ENCODE measurements at places on chromosomes 4 and X.
A peak's percentile ranks its signal among the peaks of the same experiment; 100 is the strongest.

- DNase-seq = no peak
These were observed 18.6 kb upstream of the SEPSECS start for GRCh38 chr4:25178838-25179261.

- DNase-seq = no peak
These were observed 624.8 kb downstream of the MID1IP1 start for GRCh38 chrX:39426101-39426500.

DNA sequence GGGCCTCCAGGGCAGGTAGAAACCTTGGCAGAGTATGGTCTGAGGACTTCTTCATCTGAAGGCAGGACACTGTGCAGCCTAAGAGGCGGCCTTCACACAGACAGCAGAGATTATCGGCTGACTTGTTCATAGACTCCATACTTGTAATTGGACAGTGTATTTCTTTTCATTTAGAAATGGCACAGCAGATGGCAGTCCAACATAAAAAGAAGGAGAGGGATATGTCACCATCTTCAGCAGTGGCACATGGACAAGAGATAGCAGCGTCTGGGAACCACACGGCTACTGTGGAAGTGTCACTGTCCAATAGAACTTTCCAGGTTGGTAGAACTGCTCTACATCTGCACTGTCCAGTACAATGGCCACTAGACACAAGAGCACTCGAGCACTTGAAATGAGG, 21.7 kb upstream of the GEMIN8 start:
- no peak for DNase-seq

DNA sequence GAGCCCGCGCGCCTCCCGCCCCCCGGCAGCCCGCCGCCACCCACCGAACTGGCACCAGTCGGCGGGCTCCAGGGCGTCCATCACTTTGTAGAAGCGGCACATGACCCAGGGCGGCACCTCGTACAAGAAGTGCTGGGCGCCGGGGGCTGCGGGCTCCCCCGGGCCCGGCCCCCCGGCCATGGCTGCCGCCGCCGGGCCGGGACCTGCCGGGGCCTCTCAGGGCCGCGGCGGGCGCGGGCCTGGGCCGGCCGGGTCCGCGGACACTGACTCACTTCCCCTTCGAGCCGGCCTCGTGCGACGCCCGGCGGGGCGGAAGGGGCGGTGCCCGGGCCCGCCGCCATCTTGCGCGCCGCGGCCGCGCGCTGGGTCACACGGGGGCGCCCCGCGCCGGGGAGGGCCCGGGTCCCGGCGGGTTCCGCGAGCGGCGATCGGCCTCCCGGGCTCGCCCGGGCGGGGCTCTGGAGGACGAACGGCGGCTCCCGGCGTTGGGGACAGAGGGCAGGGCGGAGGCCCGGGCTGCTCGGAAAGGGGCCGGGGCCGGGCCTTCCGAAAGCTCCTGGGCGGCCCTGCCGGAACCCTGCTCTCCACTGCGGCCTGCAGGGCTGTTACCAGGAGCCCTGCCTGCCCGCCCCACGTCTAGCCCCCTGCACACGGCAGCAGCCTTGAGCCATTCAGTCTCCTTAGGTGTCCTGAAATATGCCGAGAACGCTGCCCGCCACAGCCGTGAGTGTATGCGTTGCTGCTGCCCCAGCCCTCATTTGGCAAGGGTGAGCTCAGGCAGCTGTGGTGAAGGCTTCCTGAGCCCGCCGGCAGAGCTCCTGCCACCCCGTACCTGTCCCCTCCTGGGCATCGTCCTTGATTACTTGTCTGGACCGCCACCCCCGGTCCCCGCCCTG, at the start of gene IRAK1:
Gene IRAK1 (minus strand): TSS at position 270 of the 896 bp plus-strand sequence. CDS start 90 bp downstream, at position 180.
- DNase-seq = peak; percentile 85

DNA sequence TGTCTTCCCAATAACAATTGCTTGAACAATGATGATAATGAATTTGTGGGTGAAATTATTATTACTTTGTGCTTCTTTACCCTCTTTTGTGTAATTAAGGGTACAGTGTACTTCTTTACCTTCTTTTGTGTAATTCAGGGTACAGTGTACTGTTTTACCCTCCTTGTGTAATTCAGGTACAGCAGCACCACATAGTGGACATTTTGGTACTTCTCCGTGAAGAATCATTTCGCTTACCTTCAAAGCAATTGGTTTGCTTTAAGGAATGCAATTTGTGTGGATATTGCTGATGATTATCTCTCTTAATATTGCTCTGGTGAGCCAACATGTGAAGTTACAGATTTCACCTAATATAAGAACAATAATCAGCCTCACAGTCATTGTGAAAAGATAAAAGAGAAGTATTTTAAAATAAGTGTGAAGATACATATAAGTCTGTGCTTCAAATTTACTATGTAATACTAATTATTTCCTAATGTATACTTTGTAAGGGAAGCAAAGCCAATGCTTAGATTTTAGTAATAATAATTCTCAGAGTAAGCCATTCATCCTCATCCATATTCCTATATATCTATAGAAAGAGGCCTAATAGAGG, 27.2 kb upstream of the SEC24B start:
- peak; percentile 50 for DNase-seq

- no peak for DNase-seq
These were observed 66.2 kb upstream of the SHISA3 start for GRCh38 chr4:42331040-42331439.

DNA sequence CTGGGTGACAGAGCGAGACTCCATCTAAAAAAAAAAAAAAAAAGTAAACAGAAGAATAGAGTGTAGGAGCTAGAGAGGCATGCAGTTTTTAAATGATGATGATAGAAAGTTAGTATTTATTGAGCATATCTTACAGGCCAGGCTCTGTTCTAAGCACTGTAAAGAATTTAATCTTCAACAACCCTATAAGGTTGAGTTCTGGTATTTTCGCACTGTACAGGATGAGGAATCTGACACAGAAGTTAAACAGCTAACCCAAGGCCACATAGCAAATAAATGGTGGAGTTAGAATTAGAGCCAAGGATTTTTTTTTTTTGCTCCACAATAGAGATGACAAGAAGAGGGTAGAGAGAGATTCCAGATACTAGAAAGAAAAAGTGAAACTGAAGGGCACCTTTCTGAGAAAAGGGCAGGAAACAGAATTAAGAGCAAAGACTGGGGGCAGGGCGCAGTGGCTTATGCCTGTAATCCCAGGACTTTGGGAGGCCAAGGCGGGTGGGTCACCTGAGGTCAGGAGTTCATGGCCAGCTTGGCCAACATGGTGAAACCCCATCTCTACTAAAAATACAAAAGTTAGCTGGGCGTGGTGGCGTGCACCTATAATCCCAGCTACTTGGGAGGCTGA, 56.1 kb downstream of the KLHL5 start:
- no peak for DNase-seq

GRCh38 chr4:184331268-184331995, 113.8 kb upstream of the ENPP6 start:
- DNase-seq = no peak

- DNase-seq = no peak
These were observed 12.1 kb downstream of the PJA1 start for GRCh38 chrX:69153060-69153730.

DNA sequence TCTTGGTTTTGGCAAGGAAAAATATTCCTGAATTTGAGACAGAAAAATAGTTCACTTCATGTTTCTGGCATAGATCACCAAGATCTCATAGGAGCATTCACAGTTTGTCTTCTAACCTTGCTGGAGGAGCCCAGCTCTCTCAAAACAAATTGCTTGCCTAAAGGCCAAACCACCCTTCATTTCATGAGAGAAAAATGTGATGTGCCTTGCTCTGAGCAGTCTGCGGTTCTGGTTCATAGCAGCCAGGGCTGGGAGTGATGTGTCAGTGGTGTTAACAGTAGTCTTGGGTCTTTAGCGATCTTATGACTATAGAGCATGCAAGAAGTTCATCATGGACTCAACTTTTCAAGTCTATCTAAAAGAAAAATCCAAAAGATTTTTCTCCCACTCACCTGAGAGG, 183.3 kb downstream of the DCLK2 start:
- DNase-seq = no peak

- no peak for DNase-seq
These were observed 1.7 kb downstream of the SRD5A3 start for GRCh38 chr4:55347610-55348228.

DNA sequence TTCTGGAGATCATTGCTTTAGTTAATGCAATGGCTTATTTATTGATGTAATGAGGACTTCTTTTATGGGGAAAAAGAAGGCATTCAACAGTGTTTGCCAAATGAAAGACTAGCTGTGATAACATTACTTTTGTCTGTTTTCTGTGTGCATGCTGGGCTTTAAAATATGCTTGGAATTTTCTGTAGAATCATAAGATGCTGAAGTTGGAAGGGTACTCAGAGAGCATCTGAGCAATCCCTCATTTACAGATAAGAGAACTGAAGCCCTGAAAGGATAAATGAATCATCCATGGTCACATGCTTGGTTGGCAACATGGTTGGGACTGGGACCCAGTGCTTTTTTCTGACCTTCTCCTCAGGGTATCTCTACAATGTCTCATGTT, 31.4 kb upstream of the PITX2 start:
- DNase-seq = no peak

GRCh38 chrX:11352296-11352741, 59.1 kb downstream of the AMELX start:
- no peak for DNase-seq

DNA sequence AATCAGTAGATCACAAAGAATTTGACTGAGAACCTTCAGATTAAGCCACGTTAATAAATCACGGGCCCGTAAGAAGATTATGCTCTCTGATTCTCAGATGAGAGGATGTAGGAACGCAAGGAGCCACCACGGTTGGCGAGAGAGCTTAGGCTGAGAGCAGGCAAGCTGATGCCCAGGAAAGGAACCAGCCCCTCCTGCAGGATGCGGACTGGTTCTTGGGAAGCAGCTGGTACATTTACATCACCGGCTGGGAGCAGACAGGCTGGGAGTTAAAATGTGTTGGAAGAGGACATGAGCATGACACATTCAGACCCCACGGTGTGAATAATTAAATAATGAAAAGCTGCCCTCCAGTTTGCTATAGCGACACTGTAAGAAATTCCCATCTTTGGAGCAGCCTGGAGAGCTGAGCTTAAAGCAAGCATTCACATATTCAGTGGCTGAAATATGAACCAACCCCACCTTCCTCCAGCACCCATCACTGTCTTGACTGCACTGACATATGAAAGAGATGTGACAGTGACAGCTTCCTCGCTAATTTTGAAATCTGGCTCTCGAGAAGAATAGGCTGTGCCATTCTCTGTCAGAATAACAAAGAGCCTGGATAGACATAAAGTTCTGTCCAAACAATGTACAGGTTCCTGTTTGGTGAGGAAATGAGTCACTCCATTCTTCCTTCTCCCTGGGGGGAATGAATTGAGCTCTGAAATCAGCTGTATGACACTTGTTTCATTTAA, 33.1 kb downstream of the LNX1 start:
- no peak for DNase-seq

DNA sequence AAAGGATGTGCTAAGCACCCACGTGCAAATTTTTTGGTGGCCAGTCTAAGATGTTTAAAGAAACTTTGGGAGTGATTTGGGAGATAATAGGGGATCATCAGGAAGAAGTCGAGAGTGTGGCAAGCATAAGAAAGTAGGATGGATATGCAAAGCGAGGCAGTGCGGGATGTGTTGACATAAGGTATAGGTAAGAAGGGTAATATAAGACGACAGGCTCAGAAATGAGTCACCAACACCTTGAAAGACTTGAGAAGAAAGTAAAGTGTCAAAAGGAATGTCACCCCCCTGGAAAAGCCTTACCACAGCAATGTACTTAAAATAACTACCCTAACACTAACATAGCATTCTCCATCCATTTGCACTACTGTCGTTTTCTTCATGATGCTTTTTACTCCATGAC, 69.8 kb upstream of the BMP2K start:
- DNase-seq = no peak

- DNase-seq = no peak
These were observed 771.5 kb upstream of the HS3ST1 start for GRCh38 chr4:12200226-12200625.

DNA sequence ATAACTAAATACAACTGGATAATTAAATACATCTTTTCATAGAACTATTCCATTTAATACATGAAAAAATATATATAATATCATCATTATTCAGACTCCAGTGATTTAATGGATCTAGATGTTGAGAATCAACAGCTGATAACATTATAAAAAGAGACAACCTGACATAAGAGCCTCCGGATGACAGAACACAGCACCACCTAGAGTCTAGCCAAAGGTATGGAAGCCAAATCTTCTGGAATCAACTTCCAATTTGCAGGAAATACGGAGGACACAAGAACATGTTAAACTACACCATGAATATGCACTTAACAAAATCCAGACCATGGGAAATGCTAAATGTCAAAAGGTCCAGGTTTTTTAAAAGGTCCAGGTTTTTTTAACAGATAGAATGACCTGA, 55.0 kb downstream of the LRBA start:
- no peak for DNase-seq

DNA sequence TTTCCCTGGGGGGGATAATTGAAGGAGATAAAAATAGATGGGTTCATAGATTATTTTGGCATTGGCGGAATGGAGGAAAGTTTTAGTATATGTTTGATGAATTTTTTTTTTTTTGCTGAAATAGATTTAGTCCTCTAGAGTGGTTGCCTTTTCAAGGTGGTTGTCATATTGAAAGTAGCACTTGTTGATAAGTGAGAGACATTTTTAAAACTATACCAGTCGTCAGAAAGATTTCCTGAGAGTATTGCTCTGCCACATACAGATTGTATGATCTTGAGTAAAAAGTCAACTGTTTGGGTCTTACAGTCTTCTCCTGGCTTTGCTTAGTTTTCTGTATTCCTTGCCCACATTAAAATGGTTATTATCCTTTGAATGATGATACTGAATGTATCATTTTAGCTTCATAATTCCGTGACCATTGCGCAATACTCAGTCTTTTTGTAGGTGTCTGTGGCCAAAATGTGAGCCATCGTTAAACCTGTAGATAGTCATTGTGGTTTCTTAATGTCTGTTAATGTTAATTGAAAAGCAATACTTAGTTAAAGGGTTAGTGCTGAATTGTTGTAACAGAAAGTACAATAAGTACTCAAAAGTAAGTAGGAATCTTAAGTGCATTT, 7.1 kb downstream of the SMARCAD1 start:
- no peak for DNase-seq

GRCh38 chr4:113331811-113332210, 282.4 kb downstream of the ANK2 start:
- no peak for DNase-seq

GRCh38 chr4:86974551-86974994, 39.8 kb downstream of the AFF1 start:
- no peak for DNase-seq

DNA sequence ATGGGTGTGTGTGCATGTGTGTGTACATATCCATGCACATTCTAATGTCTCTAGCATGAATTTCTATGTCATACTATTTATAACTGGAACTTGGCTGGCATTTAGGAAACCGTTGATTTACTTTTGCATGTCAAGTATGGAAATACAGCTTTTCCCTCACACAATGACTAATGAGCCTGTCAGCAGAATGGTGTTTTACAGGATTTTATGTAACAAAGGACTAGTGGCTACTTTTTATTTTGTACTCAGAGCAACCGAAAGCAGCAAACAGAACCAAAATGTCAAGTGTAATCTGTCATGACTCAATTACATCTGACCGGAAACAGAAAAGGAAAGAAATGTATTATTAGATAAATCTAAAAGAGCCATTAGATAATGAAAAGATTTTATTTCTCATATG, 1911.5 kb upstream of the AGA start:
- no peak for DNase-seq

Measured in GM13976 (cell line).